NCI-H524 treated with DMSO at 0.1 percent for 48 hours (cell line): ENCODE measurements at places on chromosomes 3 and 15.

- no peak for DNase-seq
These were observed 47.0 kb upstream of the FSTL1 start for GRCh38 chr3:120497818-120498217.

DNA sequence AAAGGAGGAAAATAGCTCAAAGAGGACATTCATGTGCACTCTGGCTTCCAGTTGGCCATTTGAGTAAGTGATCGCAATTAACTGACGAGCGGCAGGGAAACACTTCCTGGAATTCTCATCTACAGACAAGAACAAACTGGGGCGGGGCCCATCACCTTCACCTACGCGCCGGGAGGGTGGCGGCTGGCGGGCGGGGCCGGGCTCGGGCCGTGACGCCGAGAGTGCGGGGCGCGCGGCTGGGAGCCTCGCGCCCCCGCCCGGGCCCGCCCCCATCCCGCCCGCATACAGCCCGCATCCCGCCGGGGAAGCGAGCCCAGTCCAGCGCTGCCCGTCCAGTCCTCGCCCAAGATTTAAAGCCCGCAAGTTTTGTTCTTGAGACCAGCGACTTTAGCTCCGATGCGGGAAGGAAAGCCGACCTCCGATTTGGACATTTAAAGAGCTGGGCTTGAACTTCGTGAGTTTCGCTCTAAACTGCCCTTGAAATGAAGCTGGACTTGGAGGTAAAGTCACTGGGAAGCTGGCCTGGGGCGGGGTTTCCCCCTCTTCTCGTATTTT, at the start of gene B3GNT5:
B3GNT5 (plus strand) TSS at position 281 of the 555 bp plus-strand sequence. CDS start 16,546 bp downstream, outside the sequence.
- DNase-seq: no peak

- DNase-seq: no peak
These were observed 49.1 kb downstream of the FBN1 start for GRCh38 chr15:48596415-48596814.

DNA sequence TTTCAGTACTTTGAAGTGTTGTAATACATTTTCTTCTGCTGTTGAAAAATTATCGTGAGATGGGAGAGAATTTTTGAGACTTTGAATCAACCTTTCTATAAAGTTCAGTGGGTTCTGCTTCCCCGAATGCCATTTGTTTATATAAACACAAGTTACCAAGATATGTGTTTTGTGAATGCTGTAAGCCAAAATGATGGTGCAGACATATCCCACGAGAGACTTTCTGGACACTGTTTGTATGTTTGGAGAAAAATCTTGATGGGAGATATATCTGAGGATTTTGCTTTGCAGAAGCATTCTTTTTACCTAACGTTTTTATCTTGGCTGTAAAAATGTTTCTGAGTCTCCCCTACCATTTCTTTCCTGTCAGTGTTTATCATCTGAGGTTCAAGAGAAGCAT, 526.6 kb upstream of the ZNF717 start:
- DNase-seq: no peak

GRCh38 chr3:131079086-131079485, 52.4 kb downstream of the NEK11 start:
- DNase-seq: no peak
